ENCODE measurements at places on chromosomes 5 and 9.

GRCh38 chr5:57243286-57244137 lies 69.7 kb downstream of the GPBP1 start:
- no peak for DNase-seq

DNA sequence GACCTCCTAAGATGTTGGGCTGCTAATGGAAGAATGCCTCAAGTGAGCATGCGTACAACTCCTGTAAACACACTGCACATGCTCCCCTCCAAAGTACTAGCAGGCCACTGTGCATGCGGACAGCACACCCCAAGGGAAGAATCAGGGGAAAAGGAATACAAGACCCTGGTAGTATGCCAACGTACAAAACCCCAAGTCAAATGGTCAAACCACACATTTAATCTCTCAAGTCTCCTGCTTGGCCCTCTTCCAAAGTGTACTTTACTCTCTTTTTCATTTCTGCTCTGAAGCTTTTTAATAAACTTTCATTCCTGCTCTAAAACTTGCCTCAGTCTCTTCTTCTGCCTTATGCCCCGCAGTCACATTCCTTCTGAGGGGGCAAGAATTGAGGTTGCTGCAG lies 466.4 kb downstream of the DMRTA1 start:
- DNase-seq: no peak

GRCh38 chr5:150410524-150411244 lies 2.0 kb downstream of the CD74 start:
- DNase-seq: no peak

GRCh38 chr5:84783003-84783402 lies 398.3 kb upstream of the EDIL3 start:
- DNase-seq: no peak

- no peak for DNase-seq
These were observed 171.6 kb downstream of the PAX5 start for GRCh38 chr9:36862206-36863145.

- no peak for DNase-seq
These were observed 14.1 kb upstream of the SPARC start for GRCh38 chr5:151700820-151701219.

GRCh38 chr5:77156379-77156778 lies 54.1 kb upstream of the PDE8B start:
- no peak for DNase-seq

- DNase-seq: no peak
These were observed 19.2 kb downstream of the MARCHF3 start for GRCh38 chr5:127011153-127011552.

- no peak for DNase-seq
These were observed 237.3 kb downstream of the PBX3 start for GRCh38 chr9:125984461-125984860.

GRCh38 chr5:10635257-10635866 lies 71.5 kb downstream of the ANKRD33B start:
- peak; percentile 67 for DNase-seq

DNA sequence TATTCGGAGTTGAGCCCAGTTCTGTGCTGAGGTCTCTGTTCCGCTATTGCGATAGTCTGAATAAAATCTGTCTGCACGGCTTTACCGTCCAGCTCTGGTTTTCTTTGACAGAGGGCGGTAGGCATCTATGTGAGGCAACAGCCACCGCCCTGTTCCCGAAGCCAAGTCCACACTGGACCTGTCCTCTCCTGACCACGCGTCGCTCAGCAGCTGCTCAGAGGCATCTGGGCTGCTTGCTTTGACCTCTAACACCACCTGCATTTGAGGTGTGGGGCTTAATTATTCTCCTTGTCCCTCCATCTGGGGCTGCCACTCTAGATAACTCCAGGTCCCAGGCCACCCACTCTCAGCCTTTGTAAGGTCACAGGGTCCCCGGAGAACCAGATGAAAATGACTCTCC lies 168.4 kb upstream of the SMIM23 start:
- DNase-seq: no peak

GRCh38 chr5:14675865-14676300 lies 11.4 kb downstream of the OTULIN start:
- DNase-seq: no peak

- DNase-seq: no peak
These were observed 20.9 kb downstream of the GRAMD2B start for GRCh38 chr5:126444137-126444536.

DNA sequence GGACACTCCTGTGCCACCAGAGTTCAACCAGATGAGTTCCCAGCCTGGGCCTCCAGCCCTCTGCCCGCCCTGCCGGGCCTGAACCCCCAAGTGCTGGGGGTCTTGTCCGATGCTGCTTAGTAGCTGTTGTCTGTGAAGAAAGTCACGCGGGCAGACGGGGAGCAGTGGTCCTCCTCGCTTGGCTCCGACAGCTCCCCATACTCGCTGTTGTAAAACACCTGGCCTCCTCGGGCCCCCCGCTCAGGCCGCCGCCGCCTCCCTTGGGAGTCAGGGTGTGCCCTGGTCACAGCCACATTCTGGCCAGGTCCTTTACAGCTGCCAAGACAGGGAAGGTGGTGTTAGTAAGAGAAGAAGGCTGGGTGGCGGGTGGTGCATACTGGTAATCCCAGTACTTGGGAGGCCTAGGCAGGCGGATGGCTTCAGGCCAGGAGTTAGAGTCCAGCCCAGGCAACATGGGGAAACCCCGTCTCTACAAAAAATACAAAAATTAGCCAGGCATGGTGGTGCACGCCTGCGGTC lies 11.8 kb upstream of the SCGB3A1 start:
- DNase-seq: no peak

DNA sequence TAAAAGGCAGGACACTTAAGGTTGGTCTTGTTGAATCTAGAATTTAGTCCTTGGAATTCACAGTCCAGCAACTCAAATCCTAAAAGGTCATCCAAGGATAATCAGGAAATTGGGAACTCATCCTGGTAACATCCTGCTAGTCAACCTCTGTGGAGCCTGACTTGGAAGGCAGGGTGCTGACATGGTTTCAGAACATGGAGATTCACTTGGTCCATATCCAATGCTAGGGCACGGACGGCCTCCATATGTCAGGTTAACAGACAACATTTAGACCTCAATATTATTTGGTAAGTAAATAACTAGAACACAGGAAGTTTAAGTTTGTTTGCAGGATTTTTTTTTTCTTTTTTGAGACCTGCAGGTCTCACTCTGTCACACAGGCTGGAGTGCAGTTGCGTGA lies 783 bp upstream of the DNAH5 start:
- DNase-seq: no peak

DNA sequence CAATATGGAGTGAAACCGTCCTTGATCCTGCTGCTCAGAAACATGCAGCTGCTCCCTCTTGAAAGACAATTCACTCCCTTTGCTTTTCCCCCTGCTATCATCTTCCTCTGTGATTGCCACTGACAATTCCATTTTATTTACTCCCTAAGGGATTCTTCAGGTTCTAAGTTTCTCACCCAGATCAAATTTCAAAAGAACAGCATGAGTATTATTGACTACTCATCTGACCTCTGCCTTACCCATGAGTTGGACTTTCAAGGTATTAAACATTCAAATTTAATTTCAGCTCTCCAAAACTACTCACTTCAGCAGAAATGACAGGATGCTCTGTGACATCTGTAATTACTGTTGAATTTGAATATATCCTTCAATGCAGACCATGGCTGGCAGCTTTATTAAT lies 236.5 kb upstream of the HAPLN1 start:
- DNase-seq: no peak

Measured in GM12892 (cell line).